Activated CD4-positive, alpha-beta memory T cell treated with anti-CD3 and anti-CD28 coated beads for 36 hours (primary cell): ENCODE measurements at places on chromosomes 12 and 14. TPM values are rescaled to one million over a fixed set of nuclear protein-coding genes. Genes with fewer than 3 reads are reported as not detected.

DNA sequence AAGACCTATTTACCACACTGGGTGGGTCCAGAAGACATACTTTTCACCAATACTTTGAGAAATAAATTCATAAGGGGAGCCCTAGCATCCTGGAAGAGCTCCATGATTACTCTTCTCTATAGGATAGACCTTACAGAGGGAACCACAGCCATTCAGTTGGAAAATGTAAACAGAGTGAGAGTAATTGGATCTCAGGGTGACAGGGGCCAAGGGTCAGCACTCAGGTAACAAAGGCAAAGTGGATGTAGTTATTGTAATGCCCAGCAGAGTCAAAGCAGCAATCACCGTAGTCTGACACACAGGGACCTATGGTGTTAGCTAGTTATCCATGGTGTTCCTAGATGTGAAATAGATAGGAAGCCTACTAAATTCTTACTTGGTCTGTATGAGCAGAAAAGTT, 10.8 kb upstream of the GTF2A1 start:
- DNase-seq = no peak
- H3K27ac ChIP-seq = no peak overlapping the region

The CARMIL3 gene
- total RNA-seq = 0.75 TPM

The WNT1 gene
- not detected for total RNA-seq

The LHX5 gene
- total RNA-seq = not detected

The ARHGAP9 gene
- 78.9 TPM for total RNA-seq
